ENCODE measurements at places on chromosomes 2 and 18. TPM values are rescaled to one million over a fixed set of nuclear protein-coding genes. Genes with fewer than 3 reads are reported as not detected.

GRCh38 chr2:3280197-3280596 lies 97.4 kb downstream of the EIPR1 start:
- ATAC-seq = no peak

DNA sequence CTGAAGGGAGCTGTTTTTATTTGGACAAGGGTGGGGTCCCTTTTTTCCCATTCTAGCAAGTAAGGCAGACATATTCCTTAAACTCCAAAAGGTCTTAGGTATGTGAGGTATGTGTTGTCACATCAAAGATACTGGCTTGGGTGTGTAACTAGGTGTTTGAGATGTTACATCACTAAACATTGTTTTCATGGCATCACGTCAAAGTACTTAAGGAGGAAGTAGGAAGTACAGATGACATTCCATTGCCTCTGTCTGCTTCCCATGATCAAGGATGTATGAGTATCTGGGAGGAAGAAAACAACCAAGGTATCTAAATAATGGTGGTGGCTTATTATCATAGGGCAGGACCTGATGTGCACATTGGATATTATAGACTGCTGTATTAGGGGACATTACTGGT lies 39.3 kb downstream of the CD302 start:
- no peak for ATAC-seq

DNA sequence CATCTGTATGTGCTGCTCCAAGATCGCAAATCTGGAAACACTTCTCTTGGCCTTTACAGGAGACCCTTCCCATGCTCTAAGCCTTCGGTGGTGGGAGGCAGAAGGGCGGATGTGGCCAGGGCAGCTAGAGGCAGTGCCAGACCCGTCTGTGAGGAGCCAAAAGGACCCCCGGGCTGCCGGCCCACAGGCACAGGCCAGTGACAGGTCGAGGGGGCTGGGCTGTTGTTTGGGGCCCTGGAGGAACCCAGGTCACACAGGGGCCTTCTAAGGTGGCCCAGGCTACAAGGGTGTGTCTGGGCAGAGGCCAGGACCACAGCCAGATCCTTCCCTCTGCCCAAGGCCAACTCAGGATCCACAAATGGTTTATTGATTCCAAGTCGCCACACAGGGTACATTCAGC lies 49.4 kb downstream of the SLC66A2 start:
- no peak for ATAC-seq

DNA sequence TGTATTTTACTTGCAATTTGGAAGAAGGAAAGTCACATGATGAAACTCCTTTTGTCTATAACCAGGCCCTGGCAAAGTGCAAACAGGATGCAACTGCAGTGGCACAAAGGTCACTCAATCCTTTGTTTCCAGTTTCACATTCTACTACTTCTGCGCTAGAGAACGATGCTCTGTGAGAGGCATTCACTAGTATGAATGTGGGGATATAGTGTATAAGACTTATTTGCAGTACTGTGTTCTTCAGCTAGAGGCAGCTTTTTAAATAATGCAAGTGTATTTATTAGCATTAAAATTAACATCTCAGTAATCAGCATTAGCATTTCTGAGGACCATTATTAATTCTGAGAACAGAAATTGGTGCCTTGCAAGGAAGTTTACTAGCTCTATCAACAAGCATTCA lies 68.9 kb downstream of the PRPF40A start:
- no peak for ATAC-seq

The UXS1 gene
- 49.0 TPM for total RNA-seq

Data from gastroesophageal sphincter (tissue), 4 donors.